ENCODE measurements at places on chromosomes 13 and 19.

GRCh38 chr13:40615619-40616018 lies 50.8 kb downstream of the FOXO1 start:
- no peak for DNase-seq

GRCh38 chr19:343941-344624 lies 513 bp downstream of the MIER2 start:
- peak; percentile 96 for DNase-seq

GRCh38 chr19:9597027-9597426 lies 12.7 kb upstream of the ZNF121 start:
- DNase-seq, result no peak

GRCh38 chr13:64866331-64866730 lies 2363.8 kb downstream of the PCDH9 start:
- DNase-seq, result no peak

DNA sequence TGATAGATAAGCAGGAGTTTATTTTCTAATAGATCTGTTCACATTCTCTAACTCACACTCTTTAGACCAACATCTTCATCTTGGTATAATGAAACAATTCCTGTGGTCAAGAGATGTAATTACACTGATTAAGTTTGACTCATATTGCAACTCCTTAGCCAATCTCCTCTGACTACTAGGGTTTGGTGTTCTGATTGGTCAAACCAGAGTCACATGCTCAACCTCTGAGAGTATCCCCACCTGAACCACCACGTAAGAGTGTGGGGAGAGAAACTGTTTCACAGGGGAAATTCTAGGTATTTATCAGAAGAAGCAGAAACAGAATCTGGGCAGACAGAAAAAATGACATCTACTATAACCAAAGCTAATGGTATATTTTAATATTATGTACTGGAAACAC lies 42.4 kb downstream of the UQCRFS1 start:
- no peak for DNase-seq

DNA sequence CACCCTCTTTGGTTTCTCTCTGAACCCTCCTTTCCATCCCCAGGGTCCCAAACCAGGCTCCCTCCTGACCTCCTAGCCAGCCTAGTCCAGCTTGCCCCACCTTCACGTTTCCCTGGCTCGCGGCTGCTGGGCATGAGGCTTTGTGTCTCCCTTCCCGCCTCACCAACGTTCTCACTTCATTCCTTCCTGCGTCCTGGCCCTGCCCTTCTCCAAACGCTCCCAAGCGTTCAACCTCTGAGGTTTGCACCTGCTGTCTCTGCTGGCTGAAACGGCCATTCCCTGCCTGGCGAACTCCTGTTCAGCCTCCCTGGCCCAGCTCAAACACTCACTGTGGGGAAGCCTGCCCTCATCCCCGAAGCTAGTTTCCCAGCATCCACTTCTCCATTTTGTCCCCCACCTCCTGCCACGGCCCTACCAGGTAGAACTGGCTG lies 12.4 kb downstream of the EPS8L1 start:
- no peak for DNase-seq

DNA sequence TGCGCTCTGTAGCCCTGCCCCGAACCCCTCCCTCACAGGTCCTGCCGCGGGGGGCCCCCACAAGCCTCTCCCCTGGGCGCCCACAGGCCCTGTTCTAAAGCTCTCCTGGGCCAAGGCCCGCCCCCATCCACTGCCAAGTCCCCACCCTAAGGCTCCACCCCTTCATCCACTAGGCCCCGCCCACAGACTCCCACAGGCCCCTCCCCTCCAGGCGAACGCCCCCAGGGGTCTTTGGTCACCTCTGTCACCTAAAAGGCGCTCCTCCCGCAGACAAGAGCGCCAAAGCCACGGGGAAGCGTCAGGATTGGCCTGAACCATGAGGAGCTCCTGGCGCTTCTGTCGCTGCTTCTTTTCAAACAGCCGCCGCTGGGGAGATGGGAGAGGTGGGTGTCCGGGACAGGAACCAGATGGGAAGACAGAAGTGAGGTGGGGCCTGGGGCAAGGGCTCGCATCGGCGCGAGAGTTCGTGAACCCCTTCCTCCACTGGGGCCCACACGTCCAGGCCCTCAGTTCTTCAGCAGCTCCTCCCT lies 2.3 kb downstream of the TULP2 start:
- DNase-seq, result peak; percentile 89

GRCh38 chr19:35949131-35949530 lies 13.0 kb downstream of the LRFN3 start:
- DNase-seq, result peak; percentile 48

- peak; percentile 75 for DNase-seq
These were observed 31.9 kb downstream of the NFIC start for GRCh38 chr19:3398114-3398899.

DNA sequence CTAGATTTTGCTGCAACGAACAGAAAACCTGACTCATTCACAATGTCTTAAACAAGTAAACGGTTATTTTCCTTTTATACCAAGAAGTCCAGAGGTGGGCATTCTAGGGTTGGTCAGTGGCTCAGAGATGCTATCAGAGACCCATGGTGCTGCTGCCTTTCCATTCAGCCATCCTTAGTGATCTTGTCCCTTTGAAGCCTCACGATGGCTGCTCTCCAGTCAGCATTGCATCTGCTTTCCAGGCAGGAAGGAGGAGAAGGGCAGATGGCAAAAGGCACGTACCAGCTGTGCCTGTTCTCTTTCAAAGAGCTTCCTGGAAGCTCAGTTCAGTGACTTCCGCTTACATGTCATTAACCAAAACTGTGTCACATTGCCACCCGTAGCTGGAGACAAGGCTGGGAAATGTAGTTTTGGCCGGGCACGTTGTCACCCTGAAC lies 30.1 kb downstream of the WDFY2 start:
- no peak for DNase-seq

GRCh38 chr13:39656325-39656677 lies 839 bp downstream of the COG6 start:
- no peak for DNase-seq

- no peak for DNase-seq
These were observed at the start of gene CEACAM1 for GRCh38 chr19:42528354-42529247. CEACAM1 (minus strand) TSS chr19:42528481; CDS start chr19:42528374, 107 bp downstream.

DNA sequence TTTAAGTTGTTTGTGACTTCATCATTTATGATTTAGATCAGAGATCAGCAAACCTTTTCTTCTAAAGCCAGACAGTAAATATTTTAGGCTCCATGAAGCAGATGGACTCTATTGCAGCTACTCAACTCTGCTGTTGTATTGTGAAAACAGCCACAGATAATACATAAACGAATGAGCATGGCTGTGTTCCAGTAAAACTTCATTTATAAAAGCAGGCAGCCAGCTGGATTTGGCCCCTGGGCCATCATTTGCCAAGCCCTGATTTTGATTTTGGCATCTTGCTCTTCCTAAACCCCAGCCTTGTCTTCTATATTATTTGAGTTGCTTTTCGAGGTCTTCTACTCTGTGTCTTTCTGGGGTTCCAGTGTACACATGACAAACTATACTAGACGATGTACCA lies 41.3 kb downstream of the RNASEH2B start:
- no peak for DNase-seq

- DNase-seq, result peak; percentile 83
These were observed 17.9 kb upstream of the ZDHHC20 start for GRCh38 chr13:21476893-21477472.

DNA sequence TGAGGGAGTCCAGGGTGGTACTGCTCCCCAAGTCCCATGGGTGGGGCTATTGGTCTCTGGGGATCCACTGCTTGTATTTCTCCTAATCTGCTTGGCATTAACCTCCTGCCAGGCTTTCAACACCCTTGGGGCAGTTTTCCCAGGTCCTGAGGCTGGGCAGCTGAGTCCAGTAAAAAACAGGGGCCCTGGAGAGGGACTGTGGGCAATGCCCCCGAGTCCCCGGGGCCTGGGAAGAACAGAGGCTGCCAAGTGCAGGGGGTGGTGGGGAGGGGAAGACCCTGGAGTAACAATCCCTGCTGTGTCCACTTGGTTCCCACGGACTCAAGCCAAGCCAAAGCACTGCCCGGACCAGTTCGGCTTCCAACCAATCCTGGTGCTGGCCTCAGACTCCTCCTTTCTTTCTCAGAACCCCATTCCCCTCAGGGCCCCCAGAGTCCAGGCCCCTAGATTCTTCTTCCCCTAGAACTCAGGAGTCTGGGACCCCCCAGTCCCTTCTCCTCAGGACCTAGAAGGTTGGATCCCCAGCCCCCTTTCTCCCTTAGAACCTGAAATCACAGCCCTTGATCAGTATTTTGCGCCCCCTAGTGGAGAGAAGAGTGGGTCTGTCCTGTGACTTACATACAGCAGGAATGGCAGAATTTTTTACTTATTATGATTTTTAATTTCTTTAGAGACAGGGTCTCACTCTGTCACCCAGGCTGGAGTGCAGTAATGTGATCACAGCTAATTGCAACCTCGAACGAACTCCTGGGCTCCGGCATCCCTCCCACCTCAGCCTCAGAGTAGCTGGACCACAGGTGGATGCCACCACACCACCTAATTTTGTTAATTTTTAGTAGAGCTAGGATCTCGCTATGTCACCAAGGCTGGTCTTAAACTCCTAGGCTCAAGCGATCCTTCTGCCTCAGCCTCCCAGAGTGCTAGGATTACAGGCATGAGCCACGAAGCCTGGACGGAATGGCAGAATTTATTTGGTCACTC lies 3.7 kb upstream of the CLPTM1 start:
- DNase-seq, result peak; percentile 85

GRCh38 chr19:33639035-33639681 lies 17.4 kb downstream of the CHST8 start:
- no peak for DNase-seq

- no peak for DNase-seq
These were observed 87.8 kb downstream of the MAB21L1 start for GRCh38 chr13:35388441-35389355.

DNA sequence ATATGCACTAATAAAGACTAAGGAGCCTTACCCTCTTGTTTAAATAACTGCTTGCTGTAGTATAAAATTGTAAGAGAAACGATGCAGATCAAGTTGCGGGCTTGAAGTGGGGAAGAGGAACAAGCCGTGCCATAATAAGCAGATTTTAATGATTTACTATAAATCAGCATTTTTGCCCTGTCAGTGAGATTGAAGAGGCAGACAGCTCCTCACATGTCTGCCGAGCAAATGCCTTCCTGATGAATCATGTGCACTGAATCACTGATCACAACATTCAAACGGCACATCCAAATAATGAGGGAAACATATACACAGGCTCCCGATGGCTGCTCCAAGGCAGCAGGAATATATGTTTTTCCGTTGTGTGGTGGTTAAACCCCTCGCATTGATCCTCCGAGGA lies 282.9 kb downstream of the TSHZ3 start:
- no peak for DNase-seq

DNA sequence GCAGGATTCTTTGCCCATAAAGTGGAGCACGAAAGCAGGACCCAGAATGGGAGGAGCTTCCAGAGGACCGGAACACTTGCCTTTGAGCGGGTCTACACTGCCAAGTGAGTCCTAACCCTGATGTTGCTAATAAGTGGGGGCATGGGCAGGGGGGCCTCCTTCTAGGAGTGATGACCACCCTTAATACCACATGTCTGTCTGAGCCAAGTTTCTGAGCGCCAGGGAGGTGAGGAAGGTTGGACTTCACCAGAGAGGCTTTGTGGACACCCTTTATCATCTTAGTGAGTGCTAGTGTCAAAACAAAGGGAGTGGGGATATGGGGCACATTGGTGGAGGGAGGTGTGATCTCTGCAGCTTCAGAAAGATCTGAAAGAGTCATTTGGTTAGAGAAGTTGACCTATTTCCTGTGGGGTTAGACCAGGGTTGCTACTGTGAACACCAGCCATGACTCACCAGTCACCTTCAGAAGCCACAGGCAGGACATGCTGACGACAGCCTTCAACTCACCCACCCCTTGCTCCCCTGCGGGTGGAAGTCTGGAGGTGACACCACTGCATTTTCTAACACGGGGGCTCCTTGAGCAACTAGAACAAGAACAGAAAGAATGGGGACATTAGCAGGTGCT lies 8.8 kb downstream of the ALOX5AP start:
- no peak for DNase-seq

DNA sequence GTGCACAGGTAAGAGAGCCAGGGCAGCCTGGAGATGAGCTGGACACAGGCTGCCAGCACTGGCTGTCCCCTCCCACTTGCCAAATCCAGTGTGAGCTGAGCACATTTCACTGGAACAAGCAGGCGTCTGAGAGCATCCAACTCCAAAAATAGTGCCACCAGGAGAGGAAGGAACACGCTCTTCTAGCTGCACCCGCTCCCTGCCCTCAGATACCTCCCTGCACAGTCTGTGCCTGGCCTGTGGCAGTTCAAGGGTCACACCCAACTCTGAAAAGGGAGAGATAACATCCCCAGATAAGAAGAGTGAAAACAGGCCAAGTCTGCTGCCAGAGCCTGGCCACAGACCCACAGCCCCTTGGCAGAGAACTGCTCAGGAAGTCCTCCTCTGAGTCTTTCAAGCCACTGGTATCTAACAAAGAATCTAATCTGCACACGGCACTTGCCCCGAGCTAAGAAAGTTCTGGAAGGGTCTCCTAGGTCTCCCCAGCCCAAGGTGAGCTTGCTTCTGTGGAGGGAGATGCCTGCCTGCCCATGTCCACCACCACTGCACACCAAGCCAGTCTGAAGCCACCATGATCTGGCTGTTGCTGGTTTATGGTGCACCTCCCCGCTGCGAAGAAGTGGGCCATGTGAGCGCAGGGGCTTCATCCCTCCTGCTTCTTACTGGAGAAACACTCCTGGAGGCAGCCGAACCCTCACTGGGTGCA lies 14.7 kb downstream of the ELL start:
- DNase-seq, result no peak

DNA sequence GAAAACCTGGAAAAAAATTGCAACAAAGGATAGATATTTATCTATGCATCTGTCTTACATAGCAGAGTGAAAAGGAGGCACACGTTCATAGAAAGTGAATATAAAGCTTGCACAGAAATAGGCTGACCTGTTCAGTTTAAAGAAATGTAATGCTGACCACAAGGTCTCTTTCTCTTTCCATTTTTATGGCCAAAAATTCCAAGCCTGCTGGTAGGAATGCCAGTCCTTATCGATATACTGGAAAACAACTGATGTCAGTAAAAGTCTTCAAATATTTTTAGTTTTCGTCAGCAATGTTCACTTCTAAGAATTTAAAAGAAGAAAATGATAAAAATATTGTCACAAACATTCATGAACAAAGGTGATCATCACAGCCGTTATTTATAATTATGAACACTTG lies 59.0 kb upstream of the MCF2L start:
- no peak for DNase-seq

GRCh38 chr13:46607768-46608564 lies 55.0 kb downstream of the LRCH1 start:
- no peak for DNase-seq

GRCh38 chr13:99281811-99282263 lies 23.7 kb upstream of the GPR18 start:
- no peak for DNase-seq

GRCh38 chr13:112331675-112332074 lies 44.5 kb upstream of the SPACA7 start:
- no peak for DNase-seq

DNA sequence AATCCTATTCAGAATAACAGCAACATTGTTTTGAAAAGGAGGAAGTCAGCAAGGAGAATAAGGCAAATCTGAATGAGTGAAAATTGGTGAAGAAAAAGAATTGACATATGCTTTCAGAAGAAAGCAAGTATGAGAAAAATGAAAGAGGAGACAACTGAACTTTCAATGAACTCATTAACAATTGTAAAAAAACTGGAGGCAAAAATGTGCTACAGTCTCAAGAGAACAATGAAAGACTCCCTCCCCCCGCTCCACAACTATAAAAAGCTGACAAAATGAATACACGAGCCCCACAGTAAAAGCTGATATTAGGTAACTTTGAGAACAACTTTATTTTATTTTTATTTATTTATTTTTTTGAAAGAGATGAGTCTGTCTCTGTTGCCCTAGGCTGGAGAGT lies 373.1 kb downstream of the DIAPH3 start:
- DNase-seq, result no peak
